Right atrium auricular region (tissue), 2 donors: ENCODE measurements at places on chromosomes 3 and 15.

DNA sequence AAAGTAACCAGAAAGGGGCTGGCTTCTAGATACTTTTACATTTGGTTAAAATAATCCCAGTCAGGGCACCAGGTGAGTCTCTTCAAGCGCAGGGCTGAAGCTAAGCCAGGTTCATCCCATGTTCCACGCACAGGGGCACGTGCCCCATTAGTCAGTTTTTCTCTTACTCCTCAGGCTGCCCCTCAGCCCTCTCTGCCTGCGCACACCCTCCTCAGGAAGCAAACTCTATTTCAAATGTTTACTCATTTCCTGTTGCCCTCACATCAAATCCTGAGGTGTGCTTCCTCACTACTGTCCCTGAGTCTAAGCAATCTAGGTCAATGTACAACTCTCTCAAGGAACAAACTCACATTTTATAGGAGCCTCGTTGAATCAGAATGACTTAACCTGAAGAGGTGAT, 48.5 kb downstream of the THBS1 start:
- DNase-seq: no peak

GRCh38 chr15:79896131-79896633, 632 bp downstream of the MTHFS start:
- no peak for DNase-seq

DNA sequence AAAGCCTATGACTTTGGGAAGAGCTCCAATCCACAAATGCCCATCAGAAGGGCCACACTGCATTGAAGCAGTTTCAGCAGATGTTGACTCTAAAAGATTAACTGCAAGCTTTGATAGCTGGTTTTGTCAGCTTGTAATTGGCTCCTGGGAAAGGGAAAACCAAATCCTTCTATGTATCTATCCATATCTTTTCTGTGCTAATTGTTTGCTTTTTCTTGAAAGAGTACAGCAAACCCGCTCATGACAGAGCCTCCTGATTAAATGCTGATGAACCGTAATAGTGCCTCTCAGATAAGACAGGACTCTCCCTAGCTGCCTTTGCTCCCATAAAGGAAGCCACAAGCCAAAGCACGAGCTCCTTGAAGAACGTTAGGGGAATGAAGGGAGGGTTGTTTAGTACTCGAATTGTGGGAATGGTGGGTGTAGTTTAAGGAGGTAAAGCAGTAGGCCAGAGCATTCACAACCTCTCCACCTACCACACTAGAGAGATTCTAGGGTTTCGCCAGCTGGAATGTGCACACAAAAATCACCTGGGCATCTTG, 33.6 kb upstream of the LRIG1 start:
- no peak for DNase-seq

GRCh38 chr3:29291260-29291981, 10.6 kb downstream of the RBMS3 start:
- no peak for DNase-seq

GRCh38 chr3:58323529-58324390, 8.9 kb upstream of the PXK start:
- no peak for DNase-seq

- DNase-seq: no peak
These were observed 1.8 kb upstream of the PLXND1 start for GRCh38 chr3:129608087-129608935.

DNA sequence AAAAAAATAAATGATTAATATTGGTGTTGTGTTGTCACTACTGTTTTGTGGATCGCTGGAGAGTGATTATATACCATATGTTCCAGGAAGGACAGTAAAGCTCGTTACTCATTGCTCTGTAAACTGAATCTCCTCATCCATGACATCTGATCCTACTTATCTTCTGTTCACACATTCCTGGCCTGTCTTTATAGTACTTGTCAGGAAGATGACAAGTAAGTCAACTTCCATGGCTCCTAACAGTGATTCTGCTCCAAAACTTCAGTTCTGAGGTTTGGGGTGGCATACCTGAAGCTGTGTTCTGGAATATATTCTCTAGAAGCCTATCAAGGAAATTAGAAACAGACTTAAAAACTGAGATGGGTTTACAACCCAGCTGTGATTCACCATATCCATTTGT, 288.9 kb downstream of the ZBBX start:
- DNase-seq: no peak

- DNase-seq: no peak
These were observed 280.7 kb downstream of the NFKBIZ start for GRCh38 chr3:102129760-102130608.

- no peak for DNase-seq
These were observed 59.4 kb upstream of the TFRC start for GRCh38 chr3:196141052-196141865.

- DNase-seq: no peak
These were observed 17.5 kb upstream of the POC1A start for GRCh38 chr3:52171514-52172261.

GRCh38 chr3:10806006-10806405, 10.0 kb upstream of the SLC6A11 start:
- no peak for DNase-seq

DNA sequence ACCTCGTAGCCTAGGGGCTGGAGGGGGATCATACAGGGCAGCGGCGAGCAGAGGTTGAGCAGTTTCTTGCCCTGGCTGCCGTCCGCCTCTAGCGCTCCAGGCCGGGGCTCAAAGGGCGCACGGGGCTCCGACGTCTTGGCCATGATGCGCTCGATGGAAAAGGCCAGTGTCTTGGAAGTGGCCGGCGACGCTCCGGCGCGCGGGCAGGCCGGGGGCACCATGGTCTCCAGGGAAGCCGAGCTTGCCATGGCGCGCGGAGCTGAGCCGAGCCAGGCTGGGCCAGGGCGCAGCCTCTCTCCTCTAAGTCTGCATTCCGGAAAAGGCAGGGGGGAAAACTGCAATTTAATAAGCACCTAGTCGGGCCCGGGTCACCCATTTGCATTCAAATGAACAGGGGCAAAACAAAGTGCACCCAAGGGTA, 719 bp downstream of the FEZF2 start:
- DNase-seq: no peak

GRCh38 chr3:29642393-29643033, 361.6 kb downstream of the RBMS3 start:
- DNase-seq: no peak

DNA sequence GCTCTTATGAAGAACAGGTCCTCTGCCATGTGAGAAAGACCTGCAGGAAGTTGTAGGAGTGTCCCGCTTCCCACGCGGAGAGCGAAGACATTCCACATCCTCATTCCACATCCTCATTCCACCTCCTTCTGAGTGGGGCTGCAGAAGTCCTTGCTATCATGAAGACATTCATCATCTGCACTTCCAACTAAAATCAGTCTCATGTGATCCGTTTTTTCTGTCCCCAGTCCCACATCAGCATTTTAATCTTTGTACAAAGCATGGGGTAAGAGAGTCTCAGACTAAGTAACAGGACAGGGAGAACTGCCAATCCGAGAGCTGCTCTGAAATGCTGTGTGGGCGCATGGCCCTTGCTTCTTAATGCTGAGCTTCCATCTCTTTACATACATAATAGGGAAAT, 227.2 kb downstream of the RSRC1 start:
- DNase-seq: no peak

DNA sequence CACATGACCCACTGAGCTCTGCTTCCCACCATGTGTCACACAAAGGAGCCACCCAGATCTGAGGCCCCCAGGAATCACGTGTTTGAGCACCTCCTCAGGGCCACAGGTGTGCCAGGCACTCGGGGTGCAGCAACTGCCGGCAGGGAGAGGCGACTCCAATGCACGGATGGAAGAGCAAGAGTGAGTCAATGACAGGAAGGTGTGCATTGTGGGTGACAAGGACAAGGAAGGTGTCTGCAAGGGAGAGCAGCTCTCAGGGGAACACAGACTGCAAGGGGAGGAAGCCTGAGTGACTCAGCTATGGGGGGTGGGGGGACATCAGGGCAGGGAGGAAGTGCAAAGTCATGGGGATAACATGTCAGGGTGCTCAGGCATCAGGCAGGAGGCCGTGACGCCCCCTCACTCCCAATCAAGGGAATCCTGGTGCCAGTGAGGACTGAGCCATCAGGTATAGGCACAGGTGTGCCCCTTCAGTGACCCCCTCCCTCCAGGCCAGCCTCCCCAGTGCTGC, 67.4 kb downstream of the NUP210 start:
- no peak for DNase-seq

GRCh38 chr3:71690341-71690841, 34.8 kb downstream of the EIF4E3 start:
- no peak for DNase-seq

DNA sequence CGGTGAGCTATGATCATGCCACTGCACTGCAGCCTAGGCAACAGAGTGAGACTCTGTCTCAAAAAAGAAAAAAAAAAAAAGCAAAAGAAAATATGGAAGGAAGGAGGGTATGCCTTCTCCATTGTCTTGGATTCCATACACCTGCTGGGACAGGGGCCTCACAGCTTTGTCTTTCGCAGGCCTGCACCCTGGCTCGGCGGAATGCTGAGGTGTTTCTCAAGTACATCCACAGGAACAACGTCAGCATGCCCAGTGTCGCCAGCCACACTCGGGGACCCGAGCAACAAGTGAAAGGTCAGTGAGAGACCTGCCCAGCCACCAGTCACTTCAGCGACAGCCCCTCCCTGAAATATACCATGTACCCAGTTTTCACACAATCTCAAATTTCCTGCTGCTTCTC, 288.5 kb upstream of the UMPS start:
- DNase-seq: no peak

DNA sequence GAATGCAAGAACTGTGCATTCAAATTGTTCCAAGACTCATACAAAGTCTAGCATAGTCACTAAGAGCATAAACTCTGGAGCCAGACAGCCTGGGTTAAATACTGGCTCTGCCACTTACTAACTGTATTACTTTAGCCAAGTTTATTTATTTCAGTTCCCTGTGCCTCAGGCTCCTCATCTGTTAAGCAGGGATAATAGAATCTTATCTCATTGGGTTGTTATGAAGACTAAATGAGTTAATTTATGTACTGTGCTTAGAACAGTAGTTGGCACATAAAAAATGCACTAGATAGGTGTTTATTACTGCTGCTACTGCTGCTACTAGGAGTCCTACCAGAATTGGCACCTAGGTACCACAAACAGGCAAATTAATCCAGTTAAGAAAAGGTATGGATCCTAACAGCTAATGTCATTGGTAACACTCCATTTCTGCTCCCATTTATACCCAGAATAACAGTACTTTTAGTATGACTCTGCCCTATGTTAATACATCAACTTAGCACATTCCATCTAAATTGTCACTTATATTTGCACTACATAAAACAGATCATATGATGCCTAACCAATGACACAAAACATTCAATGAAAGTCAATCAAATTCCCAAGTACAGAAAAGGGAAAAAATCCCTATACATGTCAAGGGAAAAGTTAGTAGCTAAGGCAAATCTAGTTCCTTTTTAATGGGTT, 45.7 kb downstream of the GSK3B start:
- DNase-seq: no peak

- DNase-seq: no peak
These were observed 164.8 kb upstream of the NDN start for GRCh38 chr15:23851921-23852320.

- DNase-seq: no peak
These were observed 514.1 kb upstream of the CFAP20DC start for GRCh38 chr3:59563966-59564365.

GRCh38 chr15:66704803-66705153, 2.7 kb downstream of the SMAD6 start:
- no peak for DNase-seq

GRCh38 chr3:75171630-75172230, 492.4 kb upstream of the FRG2C start:
- no peak for DNase-seq

- DNase-seq: no peak
These were observed 157.4 kb upstream of the GMNC start for GRCh38 chr3:191019855-191020254.

DNA sequence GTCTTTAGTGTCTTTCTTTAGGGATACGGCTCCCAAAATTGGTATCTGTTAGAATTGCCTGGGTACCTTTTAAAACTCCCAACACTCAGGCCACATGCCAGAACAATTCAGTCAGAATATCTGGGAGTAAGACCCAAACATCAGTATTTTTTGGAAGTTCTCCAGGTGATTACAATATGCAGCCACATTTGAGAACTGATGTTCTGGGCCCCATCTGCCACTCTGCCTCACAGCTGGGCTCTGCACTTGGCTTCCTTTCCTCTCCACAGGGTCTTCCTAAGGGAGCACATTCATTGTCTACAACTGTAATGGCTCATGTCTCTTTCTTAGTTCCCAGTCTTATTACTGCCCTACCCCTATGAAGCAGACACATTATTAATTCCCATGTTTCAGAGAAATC, 394.5 kb downstream of the MFSD1 start:
- no peak for DNase-seq

DNA sequence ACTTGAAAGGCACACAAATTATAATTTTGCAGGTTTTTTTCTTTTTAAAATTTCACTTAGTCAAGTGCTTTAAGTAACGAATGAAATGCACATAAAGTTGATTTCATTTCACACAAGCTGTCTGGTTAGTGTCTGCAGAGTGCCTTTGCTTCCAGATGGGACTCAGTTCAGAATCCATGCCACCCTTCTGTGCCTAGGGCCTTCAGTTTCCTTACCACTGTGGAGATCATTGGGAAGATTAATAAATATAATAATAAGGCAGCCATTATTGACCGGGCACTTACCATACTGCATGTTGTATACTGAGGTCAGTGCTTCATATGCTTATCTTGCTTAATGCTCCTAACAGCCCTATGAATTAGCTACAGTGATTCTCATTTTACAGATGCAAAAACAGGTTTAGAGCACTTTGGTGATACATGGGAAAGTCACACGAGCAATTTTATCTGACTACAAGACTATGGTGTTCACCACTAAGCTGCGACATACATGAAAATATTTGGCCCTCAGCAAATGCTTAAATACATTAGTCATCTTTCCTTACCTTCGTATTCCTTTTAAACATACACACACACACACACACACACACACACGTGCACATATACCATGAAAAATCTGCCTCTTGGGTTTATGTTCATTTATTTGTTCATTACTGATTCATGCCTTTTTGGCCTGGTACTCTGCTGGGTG, 3.1 kb downstream of the NMNAT3 start:
- no peak for DNase-seq

DNA sequence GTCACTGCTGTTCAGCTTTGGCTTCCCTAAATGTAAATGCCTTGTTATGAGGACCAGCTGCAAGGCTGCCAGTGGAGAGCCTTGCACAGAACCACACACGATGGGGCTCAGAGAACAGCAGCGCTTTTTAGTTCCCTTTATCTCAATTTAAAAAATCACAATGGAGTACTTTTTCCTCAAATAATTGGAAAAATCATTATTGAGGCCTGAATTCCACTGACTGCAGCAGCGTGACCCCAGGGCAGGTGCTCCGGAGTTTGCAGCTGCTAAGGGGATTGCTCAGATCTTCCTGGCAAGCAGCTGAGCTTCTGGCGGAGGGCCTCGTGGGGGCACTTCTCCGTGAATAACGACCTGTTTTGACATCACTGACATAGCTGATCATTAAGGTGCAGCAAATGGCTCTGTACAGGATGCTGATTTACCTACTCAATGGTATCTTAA, 245.6 kb upstream of the TRIM42 start:
- DNase-seq: peak; percentile 32

- DNase-seq: no peak
These were observed 292.0 kb downstream of the TBL1XR1 start for GRCh38 chr3:176905331-176905730.

GRCh38 chr15:36178303-36178633, 401.2 kb upstream of the CDIN1 start:
- no peak for DNase-seq
